ENCODE measurements at places on chromosomes 11 and 22.

- DNase-seq: no peak
These were observed 1219.6 kb downstream of the BRD1 start for GRCh38 chr22:48607901-48608662.

DNA sequence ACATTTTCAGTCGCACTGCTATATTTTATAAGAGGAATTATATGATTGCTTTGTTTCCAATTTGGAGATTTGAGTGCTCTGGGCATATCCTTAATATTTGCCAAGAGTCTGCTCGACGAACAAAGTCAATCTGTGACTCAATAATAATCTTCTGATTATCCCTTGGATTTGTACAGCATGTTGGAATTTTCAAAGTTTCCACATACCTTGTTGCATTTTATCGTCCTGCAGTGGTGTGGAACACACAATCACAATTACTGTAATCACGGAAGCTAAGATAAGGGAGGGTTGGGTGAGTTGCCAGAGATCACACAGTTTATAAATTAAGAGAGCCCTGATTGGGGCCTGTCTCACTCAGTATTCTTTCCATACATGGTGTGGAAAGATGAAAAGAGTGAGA, 189.3 kb downstream of the GUCY1A2 start:
- DNase-seq: no peak

- DNase-seq: no peak
These were observed 31.9 kb downstream of the ANKK1 start for GRCh38 chr11:113419454-113420003.

GRCh38 chr11:70887542-70887827, 364.9 kb downstream of the SHANK2 start:
- DNase-seq: no peak

GRCh38 chr11:12377824-12378593, 638 bp downstream of the PARVA start:
- no peak for DNase-seq

GRCh38 chr11:27926981-27927481, 180.9 kb downstream of the KIF18A start:
- no peak for DNase-seq

DNA sequence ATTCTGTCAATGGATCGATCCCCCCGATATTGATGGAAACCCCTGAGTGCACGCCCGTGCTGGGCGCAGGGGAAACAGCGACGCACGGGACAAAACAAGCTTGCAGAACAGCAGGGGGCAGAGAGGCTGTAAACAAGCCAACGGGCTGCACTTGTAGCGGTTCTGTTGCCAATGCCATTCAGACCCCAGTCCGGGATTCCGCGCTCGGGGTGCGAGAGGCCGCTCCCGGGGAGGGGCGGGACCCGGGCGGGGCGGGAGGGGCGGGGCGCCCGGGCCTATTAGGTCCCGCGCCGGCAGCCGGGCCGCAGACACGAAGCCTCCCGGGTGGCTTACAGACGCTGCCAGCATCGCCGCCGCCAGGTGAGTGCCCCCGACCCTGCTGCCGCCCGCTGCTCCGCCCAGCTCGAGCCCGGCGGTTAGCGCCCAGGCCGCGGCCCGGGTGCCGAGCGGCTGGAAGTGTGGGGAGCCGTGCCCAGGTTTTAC, at the start of gene BIK:
BIK (plus strand) TSS at position 307 of the 483 bp plus-strand sequence. CDS start 13,273 bp downstream, outside the sequence.
- no peak for DNase-seq

DNA sequence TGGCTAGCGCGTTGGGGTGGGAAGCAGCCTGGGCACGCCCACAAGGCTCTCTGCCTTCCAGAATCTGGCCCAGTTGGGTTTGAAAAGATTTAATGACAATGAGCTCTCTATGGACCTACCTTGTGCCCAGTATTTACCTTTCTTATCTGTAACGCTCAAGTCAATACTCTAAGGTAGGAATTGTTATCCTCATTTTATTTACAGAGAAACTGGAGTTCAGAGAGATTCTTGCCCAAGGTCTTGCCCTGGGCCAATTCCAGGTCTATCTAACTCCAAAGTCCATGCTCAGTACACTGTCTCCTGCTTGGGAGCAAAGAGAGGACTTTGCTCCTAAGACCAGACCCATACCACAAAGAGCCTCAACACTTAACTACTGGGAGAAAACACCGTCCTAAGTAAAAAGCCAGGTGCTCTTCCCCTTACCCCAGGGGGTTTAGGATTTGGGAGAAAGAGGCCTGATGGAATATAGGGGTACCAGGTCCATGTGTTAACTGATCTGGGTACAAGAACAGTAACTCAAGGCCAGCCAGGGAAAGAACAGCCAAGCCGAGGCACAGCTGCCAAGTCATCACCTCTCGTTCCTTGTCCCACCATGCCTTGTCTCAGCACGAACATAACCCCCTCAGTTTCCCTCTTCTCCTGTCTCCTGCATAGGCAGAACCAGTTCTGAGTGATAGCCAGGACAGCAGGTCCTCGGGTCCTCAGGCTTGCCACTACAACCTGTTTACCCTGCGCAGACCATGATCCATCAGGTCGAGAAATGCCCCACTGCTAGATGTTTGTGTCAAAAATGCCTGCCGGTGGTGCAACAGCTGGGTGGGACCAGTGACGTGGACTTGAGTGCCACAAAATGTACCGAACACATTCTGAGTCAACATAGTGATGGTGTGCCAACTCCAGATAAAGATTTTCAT, 14.6 kb downstream of the APOA4 start:
- DNase-seq: no peak

GRCh38 chr11:27233654-27234042, 129.4 kb downstream of the CCDC34 start:
- no peak for DNase-seq

- no peak for DNase-seq
These were observed 12.9 kb upstream of the SORL1-AS1 start for GRCh38 chr11:121465709-121466062.

GRCh38 chr11:1825785-1826451, 8.9 kb upstream of the SYT8 start:
- no peak for DNase-seq

- DNase-seq: no peak
These were observed 175.5 kb downstream of the SNX19 start for GRCh38 chr11:130740819-130741218.

- DNase-seq: no peak
These were observed 139.9 kb downstream of the C11orf91 start for GRCh38 chr11:33560729-33561128.

GRCh38 chr11:59212744-59213631, at the start of gene MPEG1:
MPEG1 (minus strand) TSS chr11:59212927; CDS start chr11:59212865, 62 bp downstream.
- DNase-seq: no peak

- no peak for DNase-seq
These were observed 2.7 kb downstream of the NEAT1 start for GRCh38 chr11:65425105-65425970.

GRCh38 chr22:49229483-49230193, 598.0 kb downstream of the BRD1 start:
- no peak for DNase-seq

GRCh38 chr22:48021991-48022401, 1259.5 kb downstream of the TBC1D22A start:
- DNase-seq: no peak

DNA sequence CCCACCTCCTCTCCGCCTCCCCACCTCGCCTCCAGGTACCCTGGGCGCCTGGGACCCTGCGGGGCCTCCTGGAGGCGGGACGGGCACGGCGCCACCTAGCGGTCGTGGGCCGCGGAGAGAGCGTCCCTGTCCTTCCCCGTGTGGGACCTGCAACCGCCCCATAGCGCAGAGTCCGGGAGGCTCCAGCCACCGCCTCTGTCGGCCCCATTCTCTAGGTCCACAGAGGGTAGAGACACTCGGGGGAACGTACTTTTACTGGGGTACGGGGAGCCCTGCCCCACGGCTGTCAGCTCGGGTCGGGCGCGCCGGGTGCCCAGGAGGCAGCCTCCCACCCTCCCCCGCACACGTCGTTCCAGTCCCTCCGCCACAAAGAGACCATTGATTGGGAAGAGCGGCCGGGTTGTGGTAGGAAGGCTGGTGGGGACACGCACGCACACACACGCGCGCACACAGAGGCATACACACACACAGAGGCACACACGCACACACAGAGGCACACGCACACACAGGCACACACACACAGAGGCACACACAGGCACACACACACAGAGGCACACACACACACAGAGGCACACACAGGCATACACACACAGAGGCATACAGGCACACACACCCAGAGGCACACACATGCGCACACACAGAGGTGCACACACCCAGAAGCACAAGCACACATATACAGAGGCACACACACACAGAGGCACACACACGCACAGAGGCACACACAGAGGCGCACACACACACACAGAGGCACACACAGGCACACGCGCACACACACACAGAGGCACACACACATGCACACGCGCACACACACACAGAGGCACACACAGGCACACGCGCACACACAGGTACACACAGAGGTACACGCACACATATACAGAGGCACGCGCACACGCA, 12.6 kb upstream of the NECTIN1 start:
- no peak for DNase-seq

GRCh38 chr11:46835897-46836296, 10.2 kb downstream of the CKAP5 start:
- no peak for DNase-seq

DNA sequence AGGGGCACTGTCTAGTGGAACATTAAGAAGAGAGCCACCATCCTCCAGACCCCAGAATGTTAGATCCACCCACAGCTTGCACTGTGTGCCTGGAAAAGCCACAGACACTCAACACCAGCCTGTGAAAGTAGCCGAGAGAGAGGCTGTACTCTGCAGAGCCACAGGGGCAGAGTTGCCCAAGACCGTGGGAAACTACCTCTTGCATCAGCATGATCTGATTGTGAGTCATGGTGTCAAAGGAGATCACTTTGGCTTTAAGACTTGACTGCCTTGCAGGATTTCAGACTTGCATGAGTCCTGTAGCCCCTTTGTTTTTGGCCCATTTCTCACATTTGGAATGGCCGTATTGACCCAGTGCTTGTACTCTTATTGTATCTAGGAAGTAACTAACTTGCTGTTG, 115.9 kb upstream of the CCDC179 start:
- DNase-seq: no peak

GRCh38 chr11:70908223-70908622, 344.2 kb downstream of the SHANK2 start:
- no peak for DNase-seq

- no peak for DNase-seq
These were observed 142.4 kb downstream of the DSCAML1 start for GRCh38 chr11:117654281-117655255.

DNA sequence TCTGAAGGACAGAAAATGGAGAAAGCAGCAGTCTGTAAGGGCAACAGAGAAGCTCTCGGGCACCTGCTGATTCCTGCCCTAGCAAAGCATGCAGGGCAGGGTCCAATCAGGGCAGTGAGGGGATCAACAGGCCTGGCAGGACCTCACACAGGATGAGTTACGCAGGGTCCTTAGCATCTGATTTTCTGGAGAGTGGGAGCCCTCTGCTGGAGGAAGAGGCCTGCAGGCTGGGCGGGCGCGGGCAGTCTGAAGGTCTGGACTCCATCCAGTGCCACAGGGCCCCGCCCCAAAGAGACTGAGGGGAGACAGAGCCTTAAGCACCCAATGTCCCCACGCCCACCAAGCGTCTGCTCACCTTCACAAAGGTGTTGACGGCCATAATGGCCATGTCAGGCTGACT, 28.9 kb downstream of the AP1B1 start:
- DNase-seq: no peak

- DNase-seq: no peak
These were observed 82.6 kb downstream of the BARX2 start for GRCh38 chr11:129458278-129458677.

- no peak for DNase-seq
These were observed 2.0 kb downstream of the INS start for GRCh38 chr11:2158966-2159365.

DNA sequence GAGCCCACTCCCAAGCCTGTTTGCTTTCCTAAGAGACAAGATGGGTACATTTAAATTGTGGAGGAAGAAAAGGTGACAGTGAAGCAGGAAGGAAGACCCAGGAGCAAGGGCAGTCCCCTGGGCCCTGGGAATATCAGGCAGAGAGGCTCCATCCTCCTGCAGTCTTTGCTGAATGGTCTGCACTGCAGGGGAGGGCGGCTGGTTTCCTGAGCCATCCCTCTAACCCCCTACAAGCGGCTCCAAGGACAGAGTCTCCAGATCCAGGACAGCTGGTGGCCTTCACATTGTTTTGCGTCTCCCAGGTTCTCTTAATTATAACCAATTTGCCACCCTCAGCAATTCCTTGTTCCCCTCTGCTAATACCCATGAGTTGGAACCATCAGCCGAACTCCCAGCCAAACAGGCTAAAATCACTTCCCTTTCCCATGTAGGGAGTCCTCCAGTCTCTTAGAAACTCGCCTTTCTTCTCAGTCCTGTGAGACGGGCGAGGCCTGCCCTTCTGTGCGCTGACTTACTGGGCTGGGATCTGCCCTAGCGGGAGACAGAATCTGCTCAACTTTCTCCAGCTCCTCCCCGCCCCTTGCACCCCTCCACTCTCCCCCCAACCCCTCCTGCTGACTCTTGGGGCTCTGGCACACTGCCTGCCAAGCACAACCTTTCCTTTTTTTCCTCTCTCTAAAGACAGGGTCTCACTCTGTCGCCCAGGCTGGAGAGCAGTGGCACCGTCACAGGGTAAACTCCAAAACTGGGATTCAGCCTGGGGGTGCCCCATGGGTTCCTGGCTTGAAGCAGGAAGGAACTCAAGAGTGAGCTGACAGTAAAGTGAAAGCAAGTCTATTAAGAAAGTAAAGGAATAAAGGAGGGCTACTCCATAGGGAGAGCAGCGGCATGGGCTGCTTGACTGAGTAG, 53.4 kb upstream of the EMID1 start:
- no peak for DNase-seq

DNA sequence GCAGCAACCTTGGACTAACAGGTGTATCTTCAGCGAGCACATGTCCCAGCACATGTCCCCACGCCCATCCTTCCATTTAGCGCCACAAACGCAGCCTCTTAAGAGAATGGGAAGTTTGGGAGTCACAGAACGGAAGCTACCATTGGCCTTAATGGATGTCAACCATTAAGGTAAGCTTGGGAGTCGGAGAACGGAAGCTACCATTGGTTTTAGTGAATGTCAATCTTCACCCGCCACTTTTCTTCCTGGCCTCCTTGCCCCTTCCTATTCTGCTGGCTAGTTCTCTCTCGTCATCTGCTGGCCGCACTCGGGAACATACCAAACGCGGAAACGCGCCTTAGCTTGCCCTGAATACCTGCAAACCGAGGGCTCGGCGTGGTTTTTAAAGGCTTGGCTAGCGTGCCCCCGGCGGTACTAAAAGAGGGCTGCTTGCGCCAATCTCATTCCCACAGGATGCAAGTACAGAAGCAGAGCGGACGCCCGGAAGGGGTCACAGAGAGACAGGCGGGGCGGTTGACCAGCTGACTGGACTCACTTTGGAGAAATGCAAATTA, 24.3 kb downstream of the GLYATL1 start:
- no peak for DNase-seq

GRCh38 chr11:1193326-1194230, 29.3 kb upstream of the MUC5B start:
- DNase-seq: no peak

- DNase-seq: no peak
These were observed 20.2 kb downstream of the RTN4RL2 start for GRCh38 chr11:57480409-57481137.

- DNase-seq: no peak
These were observed 48.4 kb upstream of the HORMAD2 start for GRCh38 chr22:30031764-30032455.

GRCh38 chr22:22881116-22882000, 6.3 kb upstream of the IGLL5 start:
- DNase-seq: no peak
